Spleen (tissue), 13 donors: ENCODE measurements at places on chromosomes 5 and 9. TPM values are rescaled to one million over a fixed set of nuclear protein-coding genes. Genes with fewer than 3 reads are reported as not detected.

The CCDC183 gene
- 0.41 TPM for polyA plus RNA-seq

The CAMK4 gene
- 1.6 TPM for polyA plus RNA-seq

The CATSPER3 gene
- polyA plus RNA-seq = 0.44 TPM

The CER1 gene
- not detected for polyA plus RNA-seq

The C5 gene
- polyA plus RNA-seq = 1.2 TPM

The FAM151B gene
- polyA plus RNA-seq = 0.44 TPM

The CDX1 gene
- polyA plus RNA-seq = 1.3 TPM

The PCDHB11 gene
- polyA plus RNA-seq = 0.14 TPM

The AK1 gene
- 47.0 TPM for polyA plus RNA-seq

DNA sequence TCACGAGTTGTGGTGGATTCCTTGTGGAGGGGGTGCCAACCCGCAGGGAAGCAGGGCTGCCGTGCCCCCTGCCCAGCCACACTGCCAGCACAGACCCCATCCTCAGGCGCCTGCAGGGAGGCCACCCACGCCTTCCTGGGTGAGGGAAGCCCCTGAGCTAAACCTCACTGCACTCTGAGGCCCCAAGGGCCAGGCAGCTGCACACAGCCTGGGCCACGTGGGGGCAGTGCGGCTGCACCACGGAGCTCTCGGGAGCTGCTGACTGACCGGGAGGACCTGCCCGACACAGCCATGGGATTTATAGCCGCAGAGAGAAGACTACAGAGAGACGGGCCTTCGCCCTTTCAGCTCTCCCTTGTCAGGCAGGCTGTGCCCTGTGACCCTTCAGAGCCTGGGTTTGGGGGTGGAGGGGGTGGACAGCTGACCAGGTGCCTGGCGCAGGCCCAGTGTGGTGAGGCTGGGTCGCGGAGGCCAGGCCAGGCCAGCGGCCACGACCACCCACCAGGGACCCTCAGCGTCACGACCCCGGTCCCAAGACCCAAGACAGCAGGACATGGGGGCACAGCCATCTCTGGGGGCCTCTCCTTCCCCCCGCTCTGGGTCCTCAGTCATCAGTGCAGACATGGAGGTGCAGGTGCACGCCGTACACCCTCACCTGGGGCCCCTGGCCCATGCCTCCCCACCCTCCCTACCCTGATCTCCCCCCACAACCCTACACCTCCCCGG, 4.3 kb upstream of the AHRR start:
- no peak overlapping the region for H3K27ac ChIP-seq
- no peak overlapping the region for H3K4me3 ChIP-seq
- H3K36me3 ChIP-seq = peaks cover 51% of the 10 kb centered on the region
- peaks cover 15% of the 10 kb centered on the region for H3K4me1 ChIP-seq

GRCh38 chr9:447230-448025, 232.8 kb downstream of the DOCK8 start:
- no peaks in the 10 kb centered on the region for H3K27me3 ChIP-seq
- DNase-seq = no peak
- H3K4me3 ChIP-seq = no peak overlapping the region
- no peak overlapping the region for H3K27ac ChIP-seq

GRCh38 chr5:16064135-16064893, 115.3 kb downstream of the MARCHF11 start:
- H3K27ac ChIP-seq = no peak overlapping the region
- H3K4me1 ChIP-seq = no peaks in the 10 kb centered on the region
- no peak overlapping the region for H3K4me3 ChIP-seq
- no peaks in the 10 kb centered on the region for H3K27me3 ChIP-seq

DNA sequence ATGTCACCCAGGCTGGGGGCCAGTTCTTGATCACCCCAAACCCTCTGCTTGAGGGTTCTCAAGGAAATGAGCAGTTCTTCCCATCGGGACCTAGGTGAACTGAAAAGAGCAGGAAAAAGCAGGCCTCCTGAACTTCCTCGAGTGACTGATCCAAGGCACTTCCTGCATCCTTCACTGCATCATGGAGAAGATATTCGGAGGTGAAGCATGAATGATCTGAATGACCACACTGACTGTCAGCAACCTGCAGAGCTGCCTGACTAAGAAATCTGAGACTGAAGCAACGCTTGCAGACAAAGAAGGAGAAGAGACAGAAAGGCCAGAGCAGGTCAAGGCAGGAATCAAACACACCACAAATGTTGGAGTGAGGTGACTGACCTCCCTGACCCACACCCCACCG, 420.2 kb downstream of the AGTPBP1 start:
- no peaks in the 10 kb centered on the region for H3K4me1 ChIP-seq
- H3K4me3 ChIP-seq = no peak overlapping the region
- no peaks in the 10 kb centered on the region for H3K27me3 ChIP-seq
- no peaks in the 10 kb centered on the region for H3K36me3 ChIP-seq

GRCh38 chr5:177226860-177227259, 76.7 kb downstream of the RAB24 start:
- DNase-seq = no peak
- no peaks in the 10 kb centered on the region for H3K4me1 ChIP-seq
- no peaks in the 10 kb centered on the region for H3K27me3 ChIP-seq
- no peak overlapping the region for H3K27ac ChIP-seq
- H3K36me3 ChIP-seq = peaks cover 15% of the 10 kb centered on the region
- H3K4me3 ChIP-seq = no peak overlapping the region

GRCh38 chr9:98899408-98900056, 44.2 kb upstream of the COL15A1 start:
- no peak overlapping the region for H3K27ac ChIP-seq
- no peaks in the 10 kb centered on the region for H3K27me3 ChIP-seq
- H3K36me3 ChIP-seq = no peaks in the 10 kb centered on the region
- H3K4me1 ChIP-seq = peaks cover 10% of the 10 kb centered on the region
- H3K4me3 ChIP-seq = no peak overlapping the region

DNA sequence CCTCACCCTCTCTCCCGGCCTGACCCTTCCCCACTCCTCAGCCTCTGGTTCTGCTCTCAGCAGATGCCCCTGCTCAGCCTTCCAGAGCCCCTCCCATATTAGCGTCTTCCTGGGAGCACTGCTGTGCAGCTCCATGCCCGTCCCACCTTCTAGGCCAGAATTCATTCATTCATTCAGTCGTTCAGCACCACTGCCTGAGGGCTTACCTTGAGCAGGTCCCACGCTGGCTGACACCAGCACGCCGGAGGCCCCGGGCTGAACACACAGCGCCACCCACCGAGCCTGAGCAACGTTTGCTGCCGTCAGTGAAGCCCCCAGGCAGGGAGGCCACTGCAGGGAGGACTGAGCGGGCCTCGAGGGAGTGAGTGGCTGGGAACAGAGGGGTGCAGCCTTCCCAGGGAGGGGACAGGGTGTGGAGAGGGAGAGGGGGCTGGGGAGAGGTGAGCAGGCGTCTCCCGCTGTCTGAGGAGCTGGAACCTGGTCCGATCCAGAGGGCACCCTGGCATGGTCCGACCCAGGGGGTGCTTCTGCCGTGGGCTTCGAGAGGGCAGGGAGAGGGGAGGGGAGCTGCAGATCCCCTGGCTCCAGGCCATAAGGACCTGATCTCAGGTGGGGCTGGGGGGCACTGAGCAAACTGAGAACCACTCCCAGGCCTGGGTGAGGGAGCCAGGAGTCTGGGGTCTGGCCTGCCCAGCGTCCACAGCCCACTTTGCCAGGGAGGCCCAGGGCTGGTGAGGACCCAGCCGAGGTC, 98.8 kb upstream of the RAPGEF1 start:
- H3K27ac ChIP-seq = no peak overlapping the region
- no peaks in the 10 kb centered on the region for H3K36me3 ChIP-seq
- no peaks in the 10 kb centered on the region for H3K4me1 ChIP-seq
- H3K4me3 ChIP-seq = no peak overlapping the region

GRCh38 chr5:174427304-174427703, 297.1 kb upstream of the MSX2 start:
- H3K4me1 ChIP-seq = peaks cover 3% of the 10 kb centered on the region
- H3K27me3 ChIP-seq = no peaks in the 10 kb centered on the region
- H3K4me3 ChIP-seq = no peak overlapping the region
- DNase-seq = no peak

DNA sequence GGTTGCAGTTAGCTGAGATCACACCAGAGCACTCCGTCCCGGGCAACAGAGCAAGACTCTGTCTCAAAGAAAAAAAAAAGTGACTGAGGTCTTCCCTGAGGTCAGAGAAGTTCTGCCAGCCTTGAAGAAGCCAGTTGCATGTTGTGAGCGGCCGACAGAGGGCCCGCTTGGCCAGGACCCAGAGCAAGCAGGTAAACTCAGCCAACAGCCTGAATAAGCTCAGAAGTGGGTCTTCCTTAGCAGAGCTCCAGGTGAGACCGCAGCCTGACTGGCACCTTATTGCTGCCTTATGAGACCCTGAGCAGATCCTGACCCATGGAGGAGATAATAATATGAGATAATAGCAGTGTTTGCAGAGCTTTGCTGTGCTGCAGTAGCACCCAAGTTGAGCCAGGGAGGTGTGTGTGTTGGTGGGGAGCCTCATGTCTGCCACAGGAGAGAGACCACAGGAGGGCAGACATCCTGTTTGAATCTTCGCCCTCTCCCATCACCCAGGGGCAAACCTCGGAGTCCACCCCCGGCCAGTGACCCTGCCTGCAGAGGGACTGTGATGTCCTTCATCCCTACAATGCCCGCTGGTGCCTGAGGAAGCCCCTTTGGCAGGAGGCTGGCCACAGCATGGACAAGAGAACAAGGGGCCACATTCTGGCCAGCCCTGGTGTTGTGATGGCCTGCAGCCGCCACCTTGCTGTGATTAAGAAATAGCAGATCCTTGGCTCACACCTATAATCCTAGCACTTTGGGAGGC, 10.8 kb upstream of the BARX1 start:
- no peak for DNase-seq
- H3K27ac ChIP-seq = no peak overlapping the region
- H3K36me3 ChIP-seq = no peaks in the 10 kb centered on the region
- no peak overlapping the region for H3K4me3 ChIP-seq
- no peaks in the 10 kb centered on the region for H3K4me1 ChIP-seq

DNA sequence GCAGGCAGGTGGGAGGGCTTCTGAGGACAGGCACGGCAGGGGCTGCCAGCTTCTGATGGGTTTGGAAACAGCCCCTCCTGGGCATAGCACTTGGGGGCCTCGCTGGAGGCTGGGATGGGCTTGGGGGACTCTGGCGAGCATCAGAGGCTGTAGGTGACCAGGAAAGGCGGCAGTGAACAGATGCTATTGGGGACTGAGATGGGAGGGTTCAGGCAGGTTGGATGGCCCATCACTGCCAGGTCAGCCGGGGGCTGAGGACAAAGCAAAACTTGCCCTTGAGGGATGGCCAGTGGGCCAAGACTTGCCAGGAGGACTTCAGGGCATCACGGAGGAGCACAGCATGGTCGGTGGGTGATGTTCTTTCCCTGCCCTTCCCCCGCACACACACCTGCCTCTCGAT, 6.7 kb downstream of the AIF1L start:
- no peak overlapping the region for H3K4me3 ChIP-seq
- DNase-seq = no peak
- H3K27me3 ChIP-seq = no peaks in the 10 kb centered on the region
- peaks cover 23% of the 10 kb centered on the region for H3K4me1 ChIP-seq
- H3K36me3 ChIP-seq = no peaks in the 10 kb centered on the region

- H3K36me3 ChIP-seq = peaks cover 20% of the 10 kb centered on the region
- H3K4me3 ChIP-seq = no peak overlapping the region
- no peak overlapping the region for H3K27ac ChIP-seq
- no peaks in the 10 kb centered on the region for H3K4me1 ChIP-seq
Observed at GRCh38 chr5:107860044-107860443, 189.3 kb upstream of the EFNA5 start.
